ENCODE measurements at places on chromosomes 3 and 15.
A peak's percentile ranks its signal among the peaks of the same experiment; 100 is the strongest.

GRCh38 chr3:125055331-125055912 lies 375 bp downstream of the HEG1 start:
- DNase-seq: no peak

- no peak for DNase-seq
These were observed 92.1 kb upstream of the PLAAT1 start for GRCh38 chr3:193148688-193149473.

DNA sequence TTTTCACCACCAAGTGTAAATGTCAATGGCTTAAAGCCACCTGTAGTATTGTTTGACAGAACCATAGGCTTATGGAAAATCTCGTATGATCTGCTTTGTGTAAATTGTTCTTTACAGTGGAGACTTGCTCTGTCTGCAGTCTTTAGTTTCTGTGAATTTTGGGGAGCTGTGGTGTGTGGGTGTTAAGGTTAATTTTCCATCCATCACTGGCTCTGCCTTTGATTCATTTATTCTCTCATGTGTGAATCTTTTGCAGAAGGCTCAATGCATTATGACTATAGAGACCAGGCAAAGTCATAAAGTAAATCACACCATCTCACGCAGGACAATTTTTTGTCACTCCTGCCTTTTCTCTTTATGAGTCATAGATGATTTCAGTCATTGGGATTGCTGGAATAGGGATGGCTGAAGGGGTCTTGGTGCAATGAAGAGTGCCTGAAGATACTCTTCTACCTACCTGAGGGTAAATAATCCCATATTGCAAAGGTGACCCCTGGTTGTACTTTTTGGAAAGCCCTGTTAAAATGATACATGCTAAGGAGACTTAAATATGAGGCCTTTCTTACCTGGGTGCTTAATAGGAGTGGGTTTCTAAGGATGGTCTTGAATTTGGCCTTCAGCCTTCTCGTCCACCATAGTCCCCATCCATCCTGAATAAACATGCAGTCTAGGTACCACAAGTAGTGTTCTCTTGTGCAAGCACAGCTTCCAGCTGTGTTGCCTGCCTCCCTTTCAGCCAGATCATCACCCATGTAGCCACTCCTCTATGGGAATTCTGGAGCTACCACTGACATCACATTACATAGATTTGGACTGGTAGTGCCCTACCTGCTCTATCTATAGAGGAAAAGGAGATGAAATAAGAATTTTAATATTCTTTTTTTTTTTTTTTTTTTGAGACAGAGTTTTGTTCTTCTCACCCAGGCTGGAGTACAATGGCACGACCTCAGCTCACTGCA lies 14.3 kb downstream of the TGFBR2 start:
- DNase-seq: no peak

- DNase-seq: no peak
These were observed 6.2 kb downstream of the PLA2G4D start for GRCh38 chr15:42087926-42088800.

DNA sequence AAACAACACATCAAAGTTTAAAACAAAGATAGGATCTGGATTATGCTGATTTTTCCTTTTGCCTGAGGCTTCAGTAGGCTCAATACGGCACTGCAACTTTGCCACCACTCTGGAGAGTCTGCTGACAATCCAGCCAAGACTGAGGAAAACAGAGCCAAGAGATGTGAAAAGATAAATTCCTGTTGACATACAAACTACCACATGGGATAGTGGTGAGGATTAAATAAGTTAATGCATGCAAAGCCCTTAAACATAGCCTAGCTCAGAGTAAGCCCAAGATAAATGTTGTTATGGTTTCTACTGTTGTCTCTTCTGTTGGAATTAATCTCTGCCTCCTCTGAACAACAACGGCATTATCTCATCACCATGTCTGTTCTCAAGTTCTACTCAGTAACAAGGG lies 245.9 kb upstream of the LMCD1 start:
- no peak for DNase-seq

- no peak for DNase-seq
These were observed 136.0 kb downstream of the ATP10A start for GRCh38 chr15:25727116-25727515.

DNA sequence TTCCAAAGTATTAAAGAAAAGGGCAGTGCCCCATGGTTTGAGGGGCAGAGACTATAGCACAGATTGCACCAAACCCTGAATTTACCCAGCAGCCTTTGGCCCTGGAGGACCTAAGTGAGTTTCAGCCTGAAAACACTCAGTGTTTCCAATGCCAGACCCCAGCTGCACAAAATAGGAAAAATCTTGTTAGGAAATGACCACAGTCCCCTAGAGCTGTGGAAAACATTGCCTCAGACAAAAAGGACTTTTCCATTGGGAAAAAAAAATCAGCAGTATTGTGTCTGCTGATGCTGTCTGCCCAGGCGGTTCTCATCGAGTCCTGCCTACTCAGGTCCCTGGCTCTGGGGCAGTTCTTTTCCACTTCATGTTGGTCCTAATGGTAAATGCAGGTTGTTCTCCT lies 121.7 kb upstream of the DLG1 start:
- no peak for DNase-seq

DNA sequence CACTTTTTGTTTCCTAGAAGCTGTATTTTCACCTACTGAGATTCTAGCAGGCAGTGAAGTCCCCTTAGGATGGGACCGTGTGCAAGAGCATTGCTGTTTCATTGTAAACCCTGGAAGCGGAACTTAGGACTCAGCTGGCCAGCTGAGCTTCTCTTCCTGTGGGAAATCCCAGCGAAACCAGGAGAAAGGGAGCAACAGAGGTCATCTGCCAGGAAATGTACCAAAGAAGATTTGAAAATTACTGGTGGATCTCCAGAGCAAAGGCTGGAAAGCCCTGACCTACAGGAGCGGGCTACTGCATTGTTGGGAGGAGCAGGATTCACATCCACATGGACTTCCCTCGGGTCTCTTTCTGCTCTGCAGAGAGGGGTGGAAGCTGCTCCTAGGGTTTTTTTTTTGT lies 7.6 kb upstream of the ADPRH start:
- DNase-seq: no peak

DNA sequence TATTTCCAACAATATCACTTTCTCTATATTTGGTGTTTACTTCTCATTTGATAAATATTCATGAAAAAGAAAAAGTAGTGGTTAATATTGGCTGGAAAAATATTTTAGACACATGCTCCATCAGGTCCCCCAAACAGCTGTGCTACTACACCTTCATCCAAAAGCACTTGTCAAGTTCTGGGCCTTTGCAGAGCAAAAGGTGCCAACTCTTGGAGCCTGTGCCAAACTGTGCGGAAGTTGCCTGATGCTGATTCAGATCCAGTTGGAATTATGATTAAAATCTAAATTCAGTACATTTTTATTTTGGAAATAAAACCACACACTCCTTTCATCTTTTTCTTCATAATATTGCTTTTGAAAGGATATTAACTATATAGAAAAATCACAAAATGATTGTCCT lies 1497.4 kb upstream of the CADM2 start:
- DNase-seq: no peak

- DNase-seq: no peak
These were observed 589 bp downstream of the ANAPC13 start for GRCh38 chr3:134485075-134485717.

DNA sequence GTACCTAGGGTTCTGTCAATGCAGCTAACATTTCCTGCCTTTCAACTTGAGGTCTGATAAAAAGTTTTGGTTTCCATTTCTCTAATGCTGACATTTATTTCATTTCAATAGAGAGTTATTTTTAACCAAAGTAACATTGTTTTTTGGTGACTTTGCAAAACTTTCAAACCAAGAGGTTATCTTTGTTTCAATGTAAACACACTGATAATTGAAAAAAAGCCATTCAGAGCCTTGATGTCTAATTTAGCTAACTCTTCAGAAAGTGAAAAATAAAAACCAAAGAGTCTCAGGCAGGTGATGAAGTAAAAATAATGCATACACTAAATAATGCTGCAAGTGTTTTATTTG lies 9.6 kb upstream of the TIPARP start:
- peak; percentile 45 for DNase-seq

GRCh38 chr3:13693441-13693840 lies 144.5 kb downstream of the FBLN2 start:
- no peak for DNase-seq

DNA sequence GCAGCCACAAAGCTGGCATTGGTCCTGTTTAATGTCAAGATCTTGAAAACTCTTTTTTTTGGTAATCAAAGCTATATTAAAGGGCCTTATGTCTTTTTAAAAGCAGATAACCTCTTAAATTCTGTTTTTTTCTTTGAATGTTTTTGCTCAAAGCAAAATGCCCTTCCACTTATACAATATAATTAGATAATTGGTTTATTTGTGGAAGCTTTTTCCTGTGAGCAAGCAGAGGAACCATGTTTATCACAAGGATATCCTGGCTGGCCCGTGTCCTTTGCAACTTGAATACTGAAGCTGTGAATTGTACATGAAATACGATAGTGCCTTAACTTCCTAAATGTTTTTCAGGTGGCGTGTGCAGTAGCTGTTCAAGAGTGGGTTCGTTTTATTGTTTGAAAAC lies 2.6 kb downstream of the ST3GAL6 start:
- DNase-seq: no peak

- DNase-seq: no peak
These were observed 31.1 kb downstream of the APH1B start for GRCh38 chr15:63308491-63308890.
